ENCODE measurements at places on chromosomes 6 and 20.

DNA sequence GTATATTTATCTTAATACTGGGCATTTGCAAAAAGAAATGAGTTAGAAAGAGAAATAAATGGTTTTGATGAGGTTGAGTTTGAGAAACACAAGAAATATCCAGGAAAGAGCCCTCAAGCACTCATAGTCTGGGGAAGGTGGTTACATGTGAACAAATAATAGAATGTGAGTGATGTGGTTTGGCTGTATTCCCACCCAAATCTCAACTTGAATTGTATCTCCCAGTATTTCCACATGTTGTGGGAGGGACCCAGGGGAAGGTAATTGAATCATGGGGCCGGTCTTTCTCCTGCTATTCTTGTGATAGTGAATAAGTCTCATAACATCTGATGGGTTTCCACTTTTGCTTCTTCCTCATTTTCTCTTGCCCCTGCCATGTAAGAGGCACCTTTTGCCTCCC is 334.1 kb downstream of the COL12A1 start:
- DNase-seq: no peak

- peak; percentile 94 for DNase-seq
Measured at GRCh38 chr20:46330072-46330763, 21.9 kb upstream of the CDH22 start.

GRCh38 chr6:7418238-7418905 is 28.8 kb downstream of the RIOK1 start:
- no peak for DNase-seq

- DNase-seq: no peak
Measured at GRCh38 chr20:48920527-48921167, 864 bp upstream of the ARFGEF2 start.

DNA sequence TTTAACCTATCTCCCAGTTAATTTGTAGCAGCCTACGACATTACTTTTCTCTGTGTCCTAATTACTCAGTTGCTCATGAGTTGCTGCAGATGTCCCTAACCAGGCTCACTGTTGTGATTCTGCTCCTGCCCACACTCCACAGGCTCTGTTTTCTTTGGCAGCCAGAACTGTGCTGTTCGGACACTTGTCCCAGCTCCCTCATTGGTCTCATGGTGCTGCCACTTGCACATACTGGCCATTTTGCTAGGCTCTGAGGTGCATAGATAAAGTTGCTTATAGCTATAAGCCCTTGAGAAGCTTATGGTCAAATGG is 55.0 kb downstream of the NOX3 start:
- no peak for DNase-seq

GRCh38 chr6:107246972-107247615 is 131.8 kb upstream of the BEND3 start:
- no peak for DNase-seq

- DNase-seq: no peak
Measured at GRCh38 chr6:37005061-37005810, at the start of gene FGD2. Gene FGD2 (plus strand): TSS chr6:37005655. CDS start chr6:37005818, 163 bp downstream.

DNA sequence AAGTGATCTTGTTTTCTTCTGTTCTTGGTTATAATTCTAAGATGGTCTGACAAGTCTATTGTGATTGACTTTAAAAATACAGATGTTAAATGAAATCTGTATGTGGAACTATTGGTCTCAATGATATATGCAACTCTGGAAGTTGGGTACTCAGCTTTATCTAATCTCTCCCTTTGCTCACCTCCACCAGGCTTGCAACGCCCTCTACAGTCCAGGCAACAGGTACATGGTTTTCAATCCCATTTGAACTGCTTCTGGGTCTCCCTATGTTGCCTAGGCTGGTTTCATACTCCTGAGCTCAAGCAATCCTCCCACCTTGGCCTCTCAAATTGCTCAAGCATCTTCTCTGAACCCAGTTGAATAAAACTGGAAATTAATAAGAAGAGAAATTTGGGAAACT is 25.6 kb upstream of the HLA-DQB1 start:
- no peak for DNase-seq

GRCh38 chr20:36856195-36856594 is 19.7 kb upstream of the TLDC2 start:
- DNase-seq: no peak

DNA sequence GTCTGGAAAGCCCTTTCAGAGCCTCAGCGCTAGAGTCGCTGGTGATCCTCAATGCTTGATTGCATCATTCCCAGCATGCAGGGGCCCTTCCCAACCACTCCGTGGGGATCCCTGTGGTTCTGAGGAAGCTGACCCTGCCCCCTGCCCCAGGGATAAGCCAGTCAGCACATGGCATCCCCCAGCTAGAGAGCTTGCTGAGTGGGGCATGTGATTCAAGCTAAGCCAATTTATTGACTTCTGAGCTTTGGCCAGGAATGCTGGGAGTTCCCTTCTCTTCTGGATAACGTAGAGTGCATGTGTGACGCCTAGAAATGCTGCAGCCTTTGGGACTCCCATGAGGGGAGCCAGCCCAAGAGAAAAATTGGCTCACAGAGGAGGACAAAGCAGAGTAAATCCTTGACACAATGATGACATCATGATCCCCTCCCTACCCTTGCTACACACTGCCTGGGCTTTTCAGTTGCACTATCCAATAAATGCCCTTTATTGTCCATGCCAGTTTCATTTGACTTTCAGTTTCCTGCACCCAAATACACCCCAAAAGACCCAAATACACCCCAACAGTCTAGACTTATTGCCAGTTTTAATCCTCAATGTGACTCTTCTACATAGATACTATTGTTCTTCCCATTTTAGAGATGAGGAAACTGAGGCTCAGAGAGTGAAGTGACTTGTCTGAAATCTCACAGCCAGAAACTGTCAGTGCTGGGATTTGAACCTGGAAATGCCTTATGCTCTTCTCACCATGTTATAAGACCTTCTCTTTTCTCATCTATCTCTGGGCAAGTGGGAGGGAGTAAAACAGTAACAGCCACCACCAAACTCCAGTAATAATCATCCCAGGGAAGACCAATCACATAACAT is 34.3 kb downstream of the KCNB1 start:
- no peak for DNase-seq

DNA sequence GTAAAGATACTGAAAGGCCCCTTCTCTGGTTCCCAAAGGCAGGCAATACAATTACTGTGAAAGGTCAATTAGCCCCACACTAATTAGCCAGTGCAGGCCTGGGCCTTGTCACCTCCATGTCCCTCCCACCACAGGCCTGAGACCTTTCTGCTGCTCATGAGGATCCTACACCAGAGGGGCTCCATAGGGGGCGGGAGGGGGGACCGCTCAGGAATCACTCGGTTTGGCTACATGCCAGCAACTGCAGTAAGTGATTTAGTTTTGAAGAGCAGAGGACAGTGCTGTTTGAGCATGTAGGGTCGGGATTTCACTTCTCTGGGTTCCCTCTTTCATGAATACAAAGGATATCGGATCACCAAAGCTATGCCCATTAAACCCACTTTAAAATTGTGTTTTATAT is 455.6 kb downstream of the PRKN start:
- no peak for DNase-seq

DNA sequence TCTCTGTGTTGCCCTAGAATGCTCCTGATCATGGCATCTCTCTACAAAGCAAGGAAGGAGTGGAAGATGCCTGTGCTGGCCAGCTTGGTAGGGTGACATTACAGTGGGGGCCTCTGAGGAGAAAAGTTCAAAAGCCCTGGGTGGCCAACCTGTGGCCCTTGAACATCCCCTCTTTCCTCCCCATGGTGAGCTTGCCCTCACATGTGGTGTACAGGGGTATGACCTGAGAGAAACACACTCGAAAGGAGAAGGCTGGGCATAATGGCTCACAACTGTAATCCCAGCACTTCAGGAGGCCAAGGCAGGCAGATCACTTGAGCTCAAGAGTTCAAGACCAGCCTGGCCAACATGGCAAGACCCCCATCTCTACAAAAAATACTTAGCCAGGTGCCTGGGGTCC is 36.6 kb upstream of the SCAF8 start:
- DNase-seq: no peak

DNA sequence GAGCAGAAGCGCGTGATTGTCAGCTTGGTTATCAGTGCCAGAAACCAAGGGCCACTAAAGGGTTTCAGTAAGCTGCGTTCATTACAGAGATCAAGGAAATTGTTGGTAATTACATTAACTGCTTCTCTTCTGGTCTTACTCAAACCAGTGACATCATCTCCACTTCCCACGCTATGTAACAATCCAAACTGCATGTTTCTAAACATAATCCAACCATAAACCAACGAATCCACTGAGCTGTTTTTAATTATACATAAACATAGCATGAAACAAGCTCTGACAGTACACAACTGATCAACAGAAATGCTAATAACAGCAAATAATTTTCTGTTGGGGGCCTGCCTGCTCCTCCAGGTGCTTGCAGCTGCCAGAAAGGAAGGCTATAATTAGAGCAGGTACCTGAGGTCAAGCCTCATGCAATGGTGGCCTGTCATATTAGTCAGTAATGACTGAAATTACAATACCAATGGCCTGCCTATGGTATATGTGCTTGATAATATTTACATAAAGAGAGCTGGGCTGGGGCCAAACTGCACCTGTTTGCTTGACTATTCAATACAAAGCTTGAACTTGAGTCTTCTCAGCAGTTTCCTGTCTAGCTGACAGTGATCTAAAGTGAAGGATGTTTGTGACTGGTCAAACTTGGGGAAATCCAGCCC is 40.1 kb downstream of the ILRUN start:
- DNase-seq: peak; percentile 100

GRCh38 chr20:23085436-23086055 is 578 bp downstream of the CD93 start:
- DNase-seq: no peak

GRCh38 chr6:44535446-44535845 is 147.9 kb downstream of the CDC5L start:
- no peak for DNase-seq

DNA sequence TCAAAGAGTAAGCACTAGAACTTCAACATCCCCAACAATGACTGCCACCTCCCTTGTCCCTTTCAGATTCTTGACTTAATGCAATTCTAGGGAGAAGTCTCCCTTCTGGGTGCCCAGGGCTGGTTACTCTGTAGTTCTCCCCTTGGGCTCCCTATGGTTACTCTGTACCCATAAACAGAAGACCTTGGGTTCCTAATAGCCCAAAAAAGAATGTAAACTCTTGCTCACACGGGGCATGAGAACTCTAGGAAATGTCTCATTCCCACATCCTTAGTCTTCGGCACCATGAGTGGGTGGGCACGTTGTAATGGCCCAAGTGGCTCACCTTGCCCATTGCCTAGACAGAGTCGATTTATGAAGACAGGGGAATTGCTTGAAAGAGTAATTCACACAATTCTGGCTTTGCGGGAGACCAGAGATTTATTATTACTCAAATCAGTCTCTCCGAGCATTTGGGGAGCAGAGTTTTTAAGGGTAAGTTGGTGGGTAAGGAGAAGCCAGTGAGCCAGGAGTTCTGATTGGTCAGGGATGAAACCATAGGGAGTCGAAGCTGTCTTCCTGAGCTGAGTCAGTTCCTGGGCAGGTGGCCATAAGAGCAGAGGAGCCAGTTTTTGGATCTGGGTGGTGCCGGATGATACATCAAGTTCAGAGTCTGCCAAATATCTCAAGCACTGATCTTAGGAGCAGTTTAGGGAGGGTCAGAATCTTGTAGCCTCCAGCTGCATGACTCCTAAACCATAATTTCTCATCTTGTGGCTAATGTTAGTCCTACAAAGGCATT is 61.2 kb upstream of the SIRPG start:
- no peak for DNase-seq

GRCh38 chr6:34904990-34905613 is 16.0 kb downstream of the ANKS1A start:
- DNase-seq: no peak

DNA sequence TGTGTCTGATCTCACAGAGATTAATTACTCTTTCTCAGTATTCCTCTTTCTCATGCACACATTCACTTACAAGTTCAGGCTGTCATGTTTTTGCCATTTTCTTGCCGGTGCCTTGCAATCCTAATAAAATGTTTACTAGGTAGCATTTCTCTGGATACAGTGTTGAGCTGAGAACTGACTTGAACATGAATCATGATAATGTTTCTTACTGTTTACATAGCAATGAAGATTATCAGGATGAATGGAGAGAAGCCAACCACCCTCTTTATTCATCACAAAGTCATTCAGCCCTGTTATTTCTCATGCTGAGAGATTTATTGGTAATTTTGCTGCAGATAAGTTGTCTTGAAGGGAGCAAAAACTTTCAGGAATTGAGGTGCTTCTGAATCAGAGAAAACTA is 185.5 kb upstream of the ECI2 start:
- peak; percentile 42 for DNase-seq

- DNase-seq: no peak
Measured at GRCh38 chr20:59031564-59032022, 542 bp downstream of the ATP5F1E start.

DNA sequence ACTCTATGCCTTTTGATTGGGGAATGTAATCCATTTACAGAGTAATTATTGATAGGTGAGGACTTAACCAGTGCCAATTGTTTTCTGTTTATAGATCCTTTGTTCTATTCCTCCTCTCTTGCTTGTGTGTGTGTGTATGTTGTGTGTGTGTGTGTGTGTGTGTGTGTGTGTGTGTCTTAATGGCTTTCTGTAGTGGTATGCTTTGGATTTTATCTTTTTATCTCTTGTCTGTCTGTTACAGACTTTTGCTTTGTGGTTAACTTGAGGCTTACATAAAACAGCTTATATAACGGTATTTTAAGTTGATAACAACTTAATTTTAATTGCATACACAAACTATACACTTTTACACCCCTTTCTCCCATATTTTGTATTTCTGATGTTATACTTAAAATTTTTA is 54.7 kb downstream of the CDC5L start:
- no peak for DNase-seq

GRCh38 chr6:100347901-100348550 is 116.7 kb downstream of the SIM1 start:
- DNase-seq: no peak

- DNase-seq: no peak
Measured at GRCh38 chr6:99768166-99768565, 161.5 kb downstream of the PRDM13 start.

DNA sequence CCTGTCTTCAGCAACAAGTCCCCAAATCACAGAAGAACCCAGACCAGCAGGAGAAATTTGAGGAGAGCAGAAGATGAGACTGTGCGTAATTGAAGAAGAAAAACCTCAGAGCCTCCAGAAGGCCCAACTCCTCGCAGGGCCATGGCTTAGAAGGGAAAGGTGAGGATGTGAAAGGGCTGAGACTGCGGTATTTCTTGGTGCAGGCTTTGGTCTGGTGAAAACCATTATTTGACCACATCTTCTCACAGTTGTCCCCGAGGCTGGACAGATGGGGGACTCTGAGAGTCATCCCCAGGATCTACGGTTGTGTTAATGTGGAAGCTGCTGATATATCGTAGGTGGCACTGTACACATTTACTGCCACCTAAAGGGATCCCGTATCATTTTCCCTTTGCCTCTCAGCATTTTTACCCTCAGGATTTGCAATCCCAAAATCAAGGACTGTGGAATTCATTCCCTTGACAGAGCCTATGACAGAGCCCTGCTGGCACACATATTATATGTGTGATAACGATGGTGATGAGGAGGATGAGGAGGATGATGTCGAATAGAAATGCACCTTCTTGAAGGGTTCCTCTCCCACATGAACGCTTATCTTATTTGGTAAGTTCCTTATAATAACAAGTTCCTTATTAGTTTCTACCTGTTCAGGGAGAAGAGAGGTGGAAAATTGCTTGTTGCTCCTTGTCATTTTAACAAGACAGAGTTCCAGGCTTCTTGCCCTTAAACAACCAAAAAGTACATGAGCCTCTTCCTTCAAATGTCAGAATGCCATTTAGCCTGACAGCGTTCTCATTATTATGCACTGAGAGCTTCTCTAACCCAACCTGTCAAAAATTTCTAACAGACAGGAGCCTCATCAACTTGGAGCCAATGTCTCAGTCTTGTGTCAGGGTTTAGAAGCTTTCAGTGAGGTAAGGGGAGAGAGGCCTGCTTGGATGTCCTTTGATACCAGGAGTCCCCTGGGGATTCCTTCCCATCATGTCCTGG is 135.8 kb downstream of the PXDC1 start:
- DNase-seq: no peak

- DNase-seq: no peak
Measured at GRCh38 chr6:139663996-139664395, 289.5 kb upstream of the CITED2 start.
